ENCODE measurements at places on chromosomes 12 and 14. TPM values are rescaled to one million over a fixed set of nuclear protein-coding genes. Genes with fewer than 3 reads are reported as not detected.
A peak's percentile ranks its signal among the peaks of the same experiment; 100 is the strongest.

GRCh38 chr12:126773012-126773411, 1494.0 kb upstream of the TMEM132C start:
- DNase-seq, result no peak

GRCh38 chr12:126483145-126484068, 1418.2 kb downstream of the AACS start:
- DNase-seq, result no peak

GRCh38 chr14:106185837-106186233, 659.5 kb downstream of the TMEM121 start:
- no peak for DNase-seq

- DNase-seq, result no peak
Measured at GRCh38 chr14:33618361-33619105, 332.3 kb downstream of the EGLN3 start.

GRCh38 chr14:63745858-63746425, 18.1 kb upstream of the SGPP1 start:
- no peak for DNase-seq

- peak; percentile 29 for DNase-seq
Measured at GRCh38 chr12:42588524-42589464, 752 bp downstream of the PRICKLE1 start.

DNA sequence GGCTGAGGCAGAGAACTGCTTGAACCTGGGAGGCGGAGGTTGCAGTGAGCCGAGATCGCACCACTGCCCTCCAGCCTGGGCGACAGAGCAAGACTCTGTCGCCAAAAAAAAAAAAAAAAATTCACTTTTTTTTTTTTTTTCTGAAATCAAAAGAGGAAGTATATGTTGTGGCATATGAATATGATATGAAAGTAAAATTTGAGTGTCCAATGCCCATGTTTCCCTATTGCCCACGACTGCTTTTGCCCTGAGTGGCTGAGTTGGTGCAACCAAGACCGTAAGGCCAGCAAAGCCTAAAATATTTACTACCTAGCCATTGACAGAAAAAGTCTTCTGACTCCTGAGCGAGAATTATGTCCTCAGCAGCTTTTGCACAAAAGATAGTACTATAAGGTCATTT, 101.7 kb upstream of the PARP11 start:
- no peak for DNase-seq

GRCh38 chr14:24378981-24379906, 11.3 kb downstream of the NFATC4 start:
- no peak for DNase-seq

Gene CD9
- total RNA-seq, result 139 TPM
